ENCODE measurements at places on chromosomes 16 and 17.

GRCh38 chr17:64164596-64165285, 34.8 kb upstream of the ERN1 start:
- no peak for DNase-seq

DNA sequence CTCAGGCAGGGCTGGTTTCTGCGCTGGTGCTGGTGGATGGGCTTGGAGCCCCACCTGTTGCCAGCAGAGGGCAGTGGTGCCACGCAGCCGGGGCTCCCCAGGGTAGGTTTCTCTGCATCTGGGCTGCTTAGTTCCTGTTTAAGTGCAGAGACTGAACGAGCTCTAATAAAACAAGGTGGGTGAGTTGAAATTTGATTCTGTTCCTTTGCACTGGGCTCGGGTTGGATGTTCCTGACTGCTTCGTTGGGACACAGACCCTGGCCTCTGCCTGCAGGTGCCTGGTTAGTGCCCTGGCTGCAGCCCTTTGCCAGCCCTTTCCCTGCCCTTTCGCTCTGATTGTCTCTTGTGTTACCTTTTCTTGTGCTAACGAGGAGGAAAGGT, 30.0 kb downstream of the TBCD start:
- peak; percentile 72 for DNase-seq

GRCh38 chr17:49434821-49435670, 20.4 kb upstream of the PHB1 start:
- DNase-seq: peak; percentile 30

- no peak for DNase-seq
Measured at GRCh38 chr17:31281061-31281460, 16.0 kb downstream of the OMG start.

DNA sequence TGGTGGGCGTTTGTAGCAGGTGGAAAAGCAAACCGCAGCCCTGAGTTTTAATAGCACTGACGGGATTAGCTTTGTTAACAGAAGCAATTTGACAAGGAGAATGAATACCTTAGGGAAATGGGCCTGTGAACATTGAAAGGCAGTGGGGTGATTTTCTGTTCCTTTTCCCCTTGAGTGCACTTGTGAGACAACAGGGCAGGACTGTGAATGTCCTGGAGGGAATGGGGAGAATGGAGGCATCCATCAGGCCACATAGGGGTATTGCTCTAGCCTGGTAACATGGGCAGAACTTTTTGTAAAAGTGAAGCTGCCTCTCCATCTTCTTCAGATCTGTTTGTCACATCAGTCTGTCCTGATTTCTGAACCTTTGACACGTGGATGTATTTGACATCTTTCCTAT, 26.2 kb downstream of the USP43 start:
- no peak for DNase-seq

- DNase-seq: no peak
Measured at GRCh38 chr16:3195975-3196374, 8.0 kb downstream of the OR1F1 start.

- no peak for DNase-seq
Measured at GRCh38 chr16:76035689-76036088, 241.5 kb upstream of the CNTNAP4 start.

GRCh38 chr16:4324492-4325252, 8.8 kb downstream of the GLIS2 start:
- no peak for DNase-seq

- DNase-seq: peak; percentile 71
Measured at GRCh38 chr17:78806451-78806850, 24.4 kb upstream of the CYTH1 start.

DNA sequence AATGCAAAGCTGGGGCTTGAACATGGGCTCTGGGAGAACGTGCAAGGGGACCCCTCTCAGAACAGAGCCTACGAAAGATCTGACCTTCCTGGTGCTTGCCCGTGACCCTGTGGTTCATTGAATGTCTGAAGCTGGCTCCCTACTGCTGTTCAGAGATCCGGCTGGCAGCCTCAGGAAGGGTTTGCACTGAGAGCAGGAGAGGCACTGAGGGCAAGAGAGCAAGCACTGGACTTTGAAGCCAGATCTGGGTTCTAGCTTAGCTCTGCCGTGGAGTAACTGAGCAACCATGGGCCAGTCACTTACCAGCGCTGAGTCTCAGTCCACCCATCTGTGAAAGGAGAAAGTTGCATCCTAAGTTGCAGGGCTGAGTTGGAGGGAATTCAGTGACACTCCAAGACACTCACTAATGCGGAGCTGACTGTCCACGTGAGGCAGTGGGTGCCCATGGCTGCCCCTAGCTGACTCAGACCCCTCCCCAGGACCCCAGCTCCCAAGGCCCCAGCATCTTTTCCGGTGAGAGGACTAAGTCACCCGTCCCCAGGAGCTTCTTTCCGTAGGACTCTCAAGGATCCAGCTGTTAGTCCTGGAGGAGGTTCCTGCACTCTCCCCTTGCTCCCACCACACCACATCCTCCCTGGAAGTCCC, 41.3 kb downstream of the BEAN1 start:
- DNase-seq: no peak

DNA sequence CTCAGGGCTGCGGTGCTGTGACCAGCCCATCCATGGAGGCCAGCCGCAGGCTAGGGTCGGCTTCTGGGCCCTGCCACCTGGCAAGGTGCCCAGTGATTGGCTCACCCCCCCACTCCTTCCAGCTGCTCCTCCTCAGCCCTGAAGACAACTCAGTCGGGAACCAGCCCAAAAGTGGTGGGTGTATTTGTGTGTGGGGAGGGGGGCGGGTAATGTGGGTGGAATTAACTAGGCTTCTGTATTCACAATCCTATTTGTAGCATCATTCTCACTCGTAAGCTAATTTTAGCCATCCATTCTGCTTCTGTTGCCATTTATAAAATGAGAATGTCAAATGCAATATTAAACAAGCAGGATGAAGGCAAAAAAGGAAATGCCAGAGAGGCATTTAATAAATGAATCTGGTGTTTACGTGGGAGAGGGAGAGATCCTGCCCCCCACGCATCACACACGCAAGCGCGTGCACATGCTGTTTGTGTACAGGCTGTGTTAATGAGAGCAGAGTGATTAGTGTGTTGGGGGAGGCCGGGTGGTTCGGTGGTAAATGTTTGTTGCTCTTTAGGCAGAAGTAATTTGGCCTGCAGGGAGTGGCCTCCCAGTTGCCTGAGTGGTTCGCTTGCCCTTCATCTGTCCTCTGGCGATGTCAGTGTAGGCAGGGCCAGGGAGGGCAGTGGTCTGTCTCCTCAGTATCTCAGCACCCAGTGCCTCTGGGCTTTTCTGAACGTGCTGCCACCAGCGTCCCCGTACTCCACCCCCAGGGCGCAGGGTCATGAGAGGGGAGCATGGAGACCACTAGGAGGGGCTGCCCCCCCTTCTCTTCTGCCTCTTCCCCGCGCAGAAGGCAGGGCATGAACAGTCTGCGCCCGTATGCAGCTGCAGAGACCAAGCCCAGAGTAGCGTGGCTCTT, 140.1 kb downstream of the CCDC182 start:
- DNase-seq: no peak

- DNase-seq: no peak
Measured at GRCh38 chr16:1130382-1130781, 22.5 kb upstream of the CACNA1H start.

DNA sequence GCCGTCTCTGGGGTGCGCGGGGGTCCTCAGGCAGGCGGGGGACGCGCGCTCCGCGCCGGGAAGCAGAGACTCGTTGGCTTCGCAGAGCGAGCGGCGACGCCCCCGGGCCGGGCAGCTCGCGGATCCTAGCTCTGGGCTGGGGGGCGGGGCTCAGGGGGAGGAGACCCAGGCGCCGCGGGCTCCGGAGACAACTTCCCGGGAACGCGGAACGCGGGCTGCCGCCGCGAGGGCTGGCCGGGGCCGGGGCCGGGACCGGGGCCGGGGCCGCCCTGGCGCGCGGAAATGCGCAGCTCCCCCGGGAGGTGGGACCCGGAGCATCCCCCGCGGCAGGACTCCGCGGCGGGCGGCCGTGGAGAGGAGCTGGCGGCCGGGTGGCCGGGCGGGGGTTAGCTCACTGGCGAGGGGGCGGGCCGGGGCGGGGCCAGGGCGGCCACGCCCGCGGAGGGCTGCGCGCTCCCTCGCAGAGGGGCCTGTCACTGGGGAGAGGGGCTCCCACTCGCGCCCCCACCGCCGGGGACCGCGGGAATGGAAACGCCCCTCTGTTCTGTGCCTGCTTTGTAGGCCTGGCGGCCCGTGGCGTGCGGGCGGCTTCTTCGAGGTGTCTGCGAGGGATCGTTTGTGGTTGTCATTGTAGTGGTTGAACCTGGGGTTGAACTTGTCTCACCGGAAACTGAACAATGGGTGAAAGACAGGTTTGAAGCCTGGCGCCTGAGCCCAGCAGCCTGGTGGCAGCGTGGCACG, at the start of gene GAS7:
Gene GAS7 (minus strand): TSS at position 98 of the 741 bp plus-strand sequence.
- peak; percentile 16 for DNase-seq

- no peak for DNase-seq
Measured at GRCh38 chr17:34308371-34308770, 10.9 kb upstream of the CCL8 start.

DNA sequence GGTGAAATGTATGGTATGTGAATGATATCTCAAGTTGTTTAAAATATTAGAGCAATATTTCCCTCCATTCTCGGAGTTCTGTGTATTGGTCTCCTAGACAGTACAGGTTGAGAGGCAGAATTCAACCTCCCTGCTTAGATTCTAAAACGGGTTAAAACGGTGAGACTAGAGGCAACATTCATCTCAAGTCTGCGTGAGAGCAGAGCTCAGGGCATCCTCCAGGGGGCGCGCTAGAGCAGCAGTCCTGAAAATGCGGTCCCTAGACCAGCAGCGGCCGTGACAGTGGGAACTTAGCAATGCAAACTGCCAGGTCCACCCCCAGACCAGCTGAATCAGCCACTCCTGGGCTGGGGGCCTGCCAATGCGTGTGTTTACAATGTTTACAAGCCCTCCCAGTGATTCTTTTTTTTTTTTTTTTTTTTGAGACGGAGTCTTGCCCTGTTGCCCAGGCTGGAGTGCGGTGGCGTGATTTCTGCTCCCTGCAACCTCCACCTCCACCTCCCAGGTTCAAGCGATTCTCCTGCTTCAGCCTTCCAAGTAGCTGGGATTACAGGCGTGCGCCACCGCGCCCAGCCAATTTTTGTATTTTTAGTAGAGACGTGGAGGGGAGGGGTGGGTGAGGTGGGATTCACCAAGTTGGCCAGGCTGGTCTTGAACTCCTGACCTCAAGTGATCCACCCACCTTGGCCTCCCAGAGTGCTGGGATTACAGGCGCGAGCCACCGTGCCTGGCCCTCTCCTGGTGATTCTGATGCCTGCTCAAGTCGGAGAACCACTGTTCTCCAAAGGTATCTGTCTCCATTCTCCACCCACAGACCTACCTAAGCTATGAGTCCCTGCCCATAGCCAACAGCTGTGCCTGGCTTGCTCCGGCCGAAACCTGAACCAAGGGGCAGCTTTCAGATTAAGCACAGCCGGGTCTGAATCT, 24.2 kb downstream of the KLHL36 start:
- DNase-seq: peak; percentile 72

GRCh38 chr17:27751166-27751565, 49.2 kb downstream of the NOS2 start:
- DNase-seq: no peak

DNA sequence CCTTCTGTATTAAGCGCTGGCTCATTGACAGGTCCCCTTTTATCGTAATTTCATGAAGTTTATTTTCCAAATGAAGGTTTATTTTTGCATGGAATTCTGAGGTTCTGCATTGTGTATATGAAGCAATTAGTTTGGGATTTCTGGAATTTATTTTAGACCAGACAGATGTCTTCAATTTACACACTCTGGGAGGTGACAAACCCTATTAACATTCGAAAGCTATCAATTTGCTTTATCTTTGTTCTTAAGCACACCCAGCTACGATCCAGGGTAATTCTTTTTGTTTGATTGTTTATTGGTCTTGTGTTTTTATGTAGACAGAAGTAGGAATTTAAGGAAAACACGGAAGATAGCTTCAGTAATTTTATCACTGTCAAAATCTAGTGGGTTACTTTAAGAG, 264.6 kb downstream of the HS3ST3A1 start:
- DNase-seq: no peak

DNA sequence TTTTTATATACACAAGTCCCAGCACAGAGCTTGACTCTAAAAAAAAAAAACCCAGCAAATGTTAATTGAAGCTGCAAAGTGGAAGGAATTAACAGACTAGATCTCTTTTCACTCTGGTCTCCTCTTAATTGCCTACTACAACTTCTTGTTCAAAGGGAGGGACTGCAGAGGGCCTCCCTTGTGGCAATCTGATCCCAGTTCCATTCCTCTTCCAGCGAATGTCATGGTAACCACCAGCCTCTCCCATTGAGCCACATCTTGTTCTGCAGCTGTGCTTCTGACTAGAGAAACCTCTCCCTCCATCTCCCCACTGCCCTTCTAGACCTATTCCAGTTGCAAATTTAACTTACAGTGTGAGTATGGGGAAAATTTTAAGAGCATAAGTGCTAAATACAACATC, 5.9 kb downstream of the SUPT6H start:
- no peak for DNase-seq

GRCh38 chr17:43471585-43472160, 12.1 kb upstream of the DHX8 start:
- no peak for DNase-seq

- DNase-seq: no peak
Measured at GRCh38 chr16:51355195-51355594, 204.1 kb upstream of the SALL1 start.

GRCh38 chr17:82014432-82014831, 8.2 kb downstream of the CENPX start:
- no peak for DNase-seq

GRCh38 chr16:28823291-28823872, 583 bp downstream of the ATXN2L start:
- DNase-seq: no peak

DNA sequence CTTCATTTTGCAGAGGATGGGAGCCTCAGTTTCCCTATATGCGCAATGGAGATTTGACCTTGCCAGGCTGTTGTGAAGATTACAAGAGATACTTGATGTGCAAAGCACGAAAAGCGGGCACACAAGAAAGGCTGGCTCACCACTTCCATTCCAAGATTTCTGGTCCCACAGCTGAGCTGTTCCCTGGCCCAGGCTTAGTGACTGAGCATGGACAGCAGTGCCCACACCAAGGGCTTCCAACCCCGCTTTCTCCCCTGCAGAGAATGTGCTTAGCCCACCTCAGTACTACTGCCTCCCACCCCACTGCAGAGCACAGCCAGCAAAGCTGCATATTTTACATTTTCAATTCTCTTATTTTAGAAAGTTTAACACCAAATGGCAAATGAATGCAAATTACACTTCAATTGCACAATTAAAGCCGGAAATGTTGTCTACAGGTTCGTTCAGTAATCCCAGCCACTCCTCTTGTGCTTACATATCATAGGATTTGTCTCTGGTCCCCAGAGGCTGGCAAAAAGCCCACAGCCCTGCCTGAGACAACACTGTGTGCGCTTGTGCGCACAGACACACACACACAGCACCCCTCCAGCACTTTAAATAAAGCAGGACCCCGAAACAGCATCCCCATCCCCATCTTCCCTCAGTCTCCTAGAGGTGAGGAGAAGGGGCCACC, 51.8 kb downstream of the VAC14 start:
- no peak for DNase-seq

DNA sequence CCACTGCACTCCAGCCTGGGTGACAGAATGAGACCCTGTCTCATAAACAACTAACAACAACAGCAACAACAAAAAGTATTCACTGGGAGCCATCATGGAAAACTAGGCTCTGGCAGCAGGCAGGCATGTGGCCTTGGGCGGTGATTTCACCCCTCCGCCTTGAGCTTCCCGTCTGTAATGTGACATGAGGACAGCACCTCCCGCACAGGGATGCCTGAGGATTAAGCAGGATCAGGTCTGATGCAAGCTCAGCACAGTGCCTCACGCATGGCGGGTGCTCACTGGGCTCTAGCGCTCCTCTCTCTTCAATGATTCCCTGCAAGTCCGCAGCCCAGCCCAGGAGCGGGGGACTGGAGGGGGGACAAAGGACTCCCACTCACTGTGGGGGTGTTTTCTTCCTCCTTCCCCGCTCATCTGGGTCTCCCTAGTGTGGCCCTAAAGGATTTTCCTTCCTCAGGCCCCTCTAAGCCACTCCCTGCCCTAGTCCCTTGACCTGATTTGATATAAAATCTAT, 2.8 kb downstream of the PLCD3 start:
- no peak for DNase-seq
